ENCODE measurements at places on chromosomes 7 and 10. TPM values are rescaled to one million over a fixed set of nuclear protein-coding genes. Genes with fewer than 3 reads are reported as not detected.

Gene ZCWPW1
- 1.4 TPM for total RNA-seq

Gene OR13A1
- 0.05 TPM for total RNA-seq

Gene SPAM1
- not detected for total RNA-seq

Gene CFAP58
- total RNA-seq, result 0.08 TPM

Gene OR2A12
- total RNA-seq, result not detected

Gene SPDYE5
- total RNA-seq, result not detected

Gene UCN3
- not detected for total RNA-seq

Gene CALHM1
- not detected for total RNA-seq

Gene NKX1-2
- 0.03 TPM for total RNA-seq

Gene SPDYE2
- not detected for total RNA-seq

Gene CPED1
- not detected for total RNA-seq

Gene RALA
- total RNA-seq, result 33.3 TPM

Gene GIMAP7
- not detected for total RNA-seq

Gene UFSP1
- total RNA-seq, result 4.3 TPM

Gene MOGAT3
- total RNA-seq, result not detected

Gene GALNT17
- total RNA-seq, result not detected

Gene MEOX2
- total RNA-seq, result not detected

Gene NPY4R2
- total RNA-seq, result 22.5 TPM

Gene MALRD1
- total RNA-seq, result not detected

Gene GFRA1
- 10.4 TPM for total RNA-seq

Gene EBF3
- total RNA-seq, result 0.10 TPM

Gene STOX1
- 0.64 TPM for total RNA-seq

Gene FAM204A
- total RNA-seq, result 71.7 TPM

Gene ADRA2A
- total RNA-seq, result 0.06 TPM

Gene AKR1C4
- total RNA-seq, result 0.30 TPM

Gene LIPJ
- total RNA-seq, result not detected

Gene PRSS37
- not detected for total RNA-seq

Gene ASIC3
- 6.0 TPM for total RNA-seq

Gene TMEM236
- total RNA-seq, result 0.06 TPM

Gene MACROH2A2
- 25.3 TPM for total RNA-seq

Gene STRIP2
- total RNA-seq, result 7.1 TPM

Gene FGFR2
- total RNA-seq, result 0.43 TPM

Gene LIPM
- total RNA-seq, result not detected

Gene PRTFDC1
- total RNA-seq, result 17.7 TPM

Gene AKR1D1
- not detected for total RNA-seq

Gene GPR15LG
- total RNA-seq, result not detected

Gene LRRN3
- not detected for total RNA-seq

Gene PRF1
- 0.03 TPM for total RNA-seq

Gene PDZD7
- 0.67 TPM for total RNA-seq

Gene TDRD1
- not detected for total RNA-seq

Gene PLAU
- 112 TPM for total RNA-seq

Gene SRRM3
- 12.6 TPM for total RNA-seq

Gene MYH16
- total RNA-seq, result 0.39 TPM

Gene ADAM22
- 0.33 TPM for total RNA-seq

Gene IL15RA
- total RNA-seq, result 2.9 TPM

Gene GHRHR
- total RNA-seq, result not detected

Gene ENTPD1
- not detected for total RNA-seq

Gene GBF1
- 24.7 TPM for total RNA-seq

Gene ELFN1
- 0.37 TPM for total RNA-seq

Gene FBXO24
- 0.20 TPM for total RNA-seq

Gene SLC29A4
- total RNA-seq, result 13.4 TPM

Gene CACNA2D1
- 7.0 TPM for total RNA-seq

Gene SPDYE2B
- not detected for total RNA-seq

Gene CRTAC1
- total RNA-seq, result 1.4 TPM
